ENCODE measurements at places on chromosomes 7 and 10. TPM values are rescaled to one million over a fixed set of nuclear protein-coding genes. Genes with fewer than 3 reads are reported as not detected.

Gene CTBP2
- total RNA-seq: 0.16 TPM

Gene IGFBP1
- not detected for total RNA-seq

Gene FAM25C
- not detected for total RNA-seq

Gene SPDYE5
- not detected for total RNA-seq

Gene CCDC146
- 2.3 TPM for total RNA-seq

Gene DNAJC12
- total RNA-seq: 23.8 TPM

Gene RELN
- not detected for total RNA-seq

Gene C10orf62
- not detected for total RNA-seq

Gene PTPRZ1
- total RNA-seq: not detected

Gene MTERF1
- total RNA-seq: 20.9 TPM

Gene MORN4
- 2.2 TPM for total RNA-seq

Gene CCZ1B
- 78.1 TPM for total RNA-seq

Gene SLC39A12
- total RNA-seq: not detected

Gene CPSF4
- 89.0 TPM for total RNA-seq

Gene PLXNA4
- total RNA-seq: 0.70 TPM

Gene CYP2C19
- total RNA-seq: 0.33 TPM

Gene SDK1
- total RNA-seq: 0.16 TPM

Gene LIPJ
- total RNA-seq: not detected

Gene SPDYE2B
- not detected for total RNA-seq

Gene UTF1
- 0.19 TPM for total RNA-seq

Gene GPR158
- not detected for total RNA-seq

Gene LSM5
- total RNA-seq: 92.9 TPM

Gene SH2D4B
- total RNA-seq: 0.23 TPM

Gene TMEM184A
- total RNA-seq: not detected
